ENCODE measurements at places on chromosomes 3 and 15. TPM values are rescaled to one million over a fixed set of nuclear protein-coding genes. Genes with fewer than 3 reads are reported as not detected.

GRIP2 gene
- total RNA-seq: under 0.01 TPM

THPO gene
- total RNA-seq: 0.51 TPM

KIF15 gene
- total RNA-seq: 3.8 TPM

CTXN2 gene
- total RNA-seq: not detected

TADA3 gene
- 87.9 TPM for total RNA-seq

CCR4 gene
- total RNA-seq: not detected

RBPMS2 gene
- total RNA-seq: not detected

NRROS gene
- under 0.01 TPM for total RNA-seq

TLR9 gene
- under 0.01 TPM for total RNA-seq

STRA6 gene
- 0.17 TPM for total RNA-seq

CCR8 gene
- not detected for total RNA-seq

SATB1 gene
- total RNA-seq: 18.7 TPM

SNTN gene
- total RNA-seq: not detected

PCLAF gene
- 53.2 TPM for total RNA-seq

AP3B2 gene
- 0.17 TPM for total RNA-seq

ACTRT3 gene
- 6.1 TPM for total RNA-seq

FSIP1 gene
- total RNA-seq: 3.9 TPM

NDN gene
- 47.7 TPM for total RNA-seq

FETUB gene
- not detected for total RNA-seq

CEP152 gene
- total RNA-seq: 7.8 TPM

SOX14 gene
- not detected for total RNA-seq

HERC2 gene
- total RNA-seq: 37.0 TPM

CA12 gene
- total RNA-seq: 48.4 TPM

ARMC8 gene
- 49.6 TPM for total RNA-seq

DYNLT2B gene
- total RNA-seq: 9.1 TPM

ASB14 gene
- total RNA-seq: not detected

SERPINI1 gene
- total RNA-seq: 1.3 TPM

GOLGA8J gene
- not detected for total RNA-seq

AVEN gene
- total RNA-seq: 24.7 TPM

MUC4 gene
- not detected for total RNA-seq

DUOX1 gene
- not detected for total RNA-seq

ACOX2 gene
- total RNA-seq: 20.5 TPM

DZIP1L gene
- total RNA-seq: 16.9 TPM

ROBO2 gene
- total RNA-seq: 1.5 TPM

CCR2 gene
- total RNA-seq: not detected

SERPINI2 gene
- not detected for total RNA-seq

CCR5 gene
- total RNA-seq: under 0.01 TPM

ROPN1 gene
- not detected for total RNA-seq

ADAMTSL3 gene
- total RNA-seq: 0.26 TPM

TGM5 gene
- not detected for total RNA-seq

UBXN7 gene
- 28.1 TPM for total RNA-seq

LMCD1 gene
- total RNA-seq: 40.1 TPM

UROC1 gene
- total RNA-seq: not detected

MYLK gene
- total RNA-seq: 740 TPM

PLS1 gene
- 0.83 TPM for total RNA-seq

ZBTB47 gene
- total RNA-seq: 32.1 TPM

KCNAB1 gene
- total RNA-seq: 0.33 TPM

C3orf85 gene
- not detected for total RNA-seq

MAGEF1 gene
- total RNA-seq: 16.7 TPM

CNTN6 gene
- total RNA-seq: not detected
